ENCODE measurements at places on chromosomes 5 and 9.
A peak's percentile ranks its signal among the peaks of the same experiment; 100 is the strongest.

DNA sequence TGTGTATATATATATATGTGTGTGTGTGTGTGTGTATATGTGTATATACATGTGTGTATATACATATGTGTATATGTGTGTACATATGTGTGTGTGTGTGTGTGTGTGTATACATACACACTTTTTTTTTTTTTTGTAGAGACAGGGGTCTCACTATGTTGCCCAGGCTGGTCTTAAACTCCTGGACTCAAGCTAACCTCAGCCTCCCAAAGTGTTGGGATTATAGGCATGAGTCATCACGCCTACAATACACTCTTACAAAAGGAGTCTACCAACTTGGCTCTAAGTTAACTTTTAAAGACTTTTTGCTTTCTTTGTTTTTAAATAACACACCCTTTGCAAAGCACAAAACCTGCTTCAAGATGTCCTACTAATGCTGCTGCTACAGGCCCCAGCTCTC lies 2.1 kb downstream of the C9orf78 start:
- DNase-seq, result no peak

- DNase-seq, result no peak
These were observed 137.3 kb upstream of the ANKH start for GRCh38 chr5:15008921-15009320.

GRCh38 chr9:14428781-14429230 lies 114.9 kb upstream of the NFIB start:
- DNase-seq, result peak; percentile 36

DNA sequence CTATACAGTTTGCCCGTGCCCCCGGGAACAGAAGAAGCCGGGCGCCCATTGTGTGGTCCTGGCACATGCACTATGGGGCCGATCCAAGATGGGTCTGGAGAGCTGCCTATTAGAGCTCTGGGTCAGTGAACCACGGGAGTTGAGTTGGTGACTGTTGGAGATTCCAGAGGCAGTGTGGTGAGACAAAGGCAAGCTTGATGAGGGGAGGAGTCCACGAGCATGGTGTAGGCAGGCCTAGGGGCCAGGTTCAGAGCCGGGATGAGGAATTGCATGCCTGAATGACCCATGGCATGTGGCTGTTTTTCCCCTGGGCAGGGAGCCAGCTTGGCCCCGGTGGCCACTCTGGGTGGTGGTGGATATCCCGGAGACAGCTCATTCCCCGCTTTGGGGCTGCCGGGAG lies 84.4 kb upstream of the STC2 start:
- no peak for DNase-seq

All from stimulated activated CD4-positive, alpha-beta T cell treated with anti-CD3 and anti-CD28 coated beads, Interleukin-4, amount 100 ng/mL, for 24 hours (primary cell).